ENCODE measurements at places on chromosomes 12 and 14.

DNA sequence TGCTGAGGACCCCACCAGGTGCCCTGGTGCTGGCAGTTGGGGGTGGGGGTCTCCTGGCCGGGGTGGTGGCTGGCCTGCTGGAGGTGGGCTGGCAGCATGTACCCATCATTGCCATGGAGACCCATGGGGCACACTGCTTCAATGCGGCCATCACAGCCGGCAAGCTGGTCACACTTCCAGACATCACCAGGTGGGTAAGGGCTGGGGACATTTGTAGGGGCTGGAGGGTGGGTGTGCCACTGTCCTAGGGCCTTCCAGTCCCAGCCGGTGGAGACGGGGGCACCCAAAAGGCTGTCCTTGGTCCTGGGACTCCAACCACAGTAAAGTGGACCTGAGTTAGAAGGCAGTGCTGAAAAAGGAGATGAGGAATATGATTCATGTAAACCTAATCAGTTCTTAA lies 13.2 kb downstream of the SDSL start:
- no peak for DNase-seq

DNA sequence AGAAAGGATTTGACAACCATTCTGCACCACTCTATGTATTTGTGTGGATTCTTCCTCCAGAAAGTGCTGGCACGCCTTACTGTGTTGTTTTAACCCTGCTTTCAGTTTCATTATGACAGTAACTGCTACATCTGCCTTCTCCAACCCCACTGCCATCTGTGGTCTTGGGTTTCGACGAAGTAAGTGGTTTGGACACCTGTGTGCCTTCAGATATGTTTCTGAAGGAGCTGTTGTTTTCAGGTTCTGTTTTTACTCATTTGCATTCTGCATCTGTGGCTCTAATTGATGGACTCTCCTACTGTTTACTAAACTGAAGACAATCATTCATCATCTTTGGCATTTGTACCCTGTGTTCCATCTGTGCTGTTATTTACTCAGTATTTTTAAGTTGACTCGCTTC lies 4.1 kb downstream of the TSHR start:
- peak; percentile 18 for DNase-seq

GRCh38 chr12:76025601-76026575 lies 5.7 kb downstream of the PHLDA1 start:
- no peak for DNase-seq

DNA sequence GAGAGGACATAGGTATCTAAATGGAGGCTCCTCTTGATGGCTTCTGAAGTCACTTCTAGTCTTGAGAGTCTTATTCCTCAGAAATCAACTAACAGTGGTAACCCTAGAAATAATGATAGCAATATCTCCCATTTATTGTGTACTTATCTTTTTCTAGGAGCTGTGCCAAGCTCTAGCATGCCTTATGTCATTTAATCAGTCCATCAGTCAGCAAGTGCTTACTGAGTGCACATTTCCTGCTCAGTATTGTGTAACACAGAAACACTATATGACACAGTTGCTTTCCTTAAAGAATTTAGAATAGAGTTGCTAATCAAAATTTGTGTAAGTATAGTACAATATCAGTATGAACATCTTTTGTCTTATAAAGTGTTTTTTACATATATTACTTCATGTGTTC lies 36.6 kb downstream of the KRT76 start:
- DNase-seq: no peak

DNA sequence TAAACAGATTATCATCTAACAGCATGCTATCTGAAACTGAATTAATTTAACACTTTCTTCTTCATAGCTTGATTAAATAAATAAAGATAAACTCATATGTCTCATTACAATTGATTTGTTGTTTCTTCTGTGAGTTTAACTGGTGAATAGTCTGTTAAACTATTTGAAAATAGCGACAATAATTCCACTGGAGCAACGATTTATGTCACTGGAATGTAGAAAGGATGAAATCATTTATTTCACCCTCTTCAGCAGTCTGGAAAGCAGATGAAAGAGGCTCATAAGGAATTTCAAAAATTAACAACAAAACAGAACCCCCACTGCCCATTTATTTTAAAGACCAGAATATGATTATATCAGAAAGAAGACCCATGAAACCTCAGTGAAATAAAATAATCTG lies 1165.1 kb upstream of the USP15 start:
- DNase-seq: no peak

Measured in midbrain (tissue), 1 donor.